ENCODE measurements at places on chromosomes 16 and 17.

DNA sequence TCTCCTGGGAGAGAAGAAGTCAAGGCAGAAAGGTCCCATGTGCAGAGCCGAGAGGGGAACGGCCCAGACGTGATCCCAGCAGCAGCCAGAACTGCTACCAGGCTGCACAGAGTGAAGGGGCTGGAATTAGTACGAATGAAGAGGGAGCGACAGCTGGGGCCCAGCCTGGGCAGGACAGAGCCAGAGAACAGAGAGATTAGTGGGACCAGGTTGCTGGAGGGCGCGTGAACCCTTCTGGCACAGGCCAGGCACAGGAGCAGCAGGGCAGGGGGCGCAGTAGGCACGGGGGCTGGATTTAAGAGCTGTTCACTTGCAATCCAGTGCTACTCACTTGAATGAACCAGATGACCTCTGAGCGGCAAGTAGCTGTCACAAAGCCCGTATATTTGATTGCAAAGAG lies 66.9 kb downstream of the PLXDC1 start:
- no peak for DNase-seq

DNA sequence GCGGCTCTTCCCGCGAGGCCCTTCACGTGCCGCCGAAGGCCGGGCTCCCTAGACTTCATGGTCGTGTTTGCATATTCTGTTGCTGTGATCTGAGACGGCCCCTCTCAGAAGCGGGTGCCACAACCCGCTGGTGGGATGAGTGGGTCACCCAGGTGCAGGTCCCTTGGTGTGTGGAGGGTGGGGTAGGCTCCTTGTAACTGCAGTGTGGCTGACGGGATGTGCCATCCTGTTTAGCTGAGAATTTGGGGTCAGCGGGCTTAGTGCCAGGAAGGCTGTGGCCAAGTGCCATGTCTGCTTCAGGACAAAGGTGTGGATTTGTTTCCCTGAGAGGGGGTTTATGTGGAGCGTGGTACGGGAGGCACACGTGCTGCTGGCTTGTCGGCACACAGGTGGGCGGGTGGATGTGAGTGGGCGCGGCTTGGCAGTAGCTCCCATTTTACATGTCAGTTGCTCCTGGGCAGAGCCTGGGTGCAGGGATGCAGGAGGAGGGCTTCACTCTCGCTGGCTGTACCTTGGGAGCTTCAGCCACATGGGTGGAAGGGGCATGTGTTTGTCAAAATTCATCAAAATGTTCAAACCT lies 9.2 kb upstream of the WFIKKN1 start:
- DNase-seq, result no peak

DNA sequence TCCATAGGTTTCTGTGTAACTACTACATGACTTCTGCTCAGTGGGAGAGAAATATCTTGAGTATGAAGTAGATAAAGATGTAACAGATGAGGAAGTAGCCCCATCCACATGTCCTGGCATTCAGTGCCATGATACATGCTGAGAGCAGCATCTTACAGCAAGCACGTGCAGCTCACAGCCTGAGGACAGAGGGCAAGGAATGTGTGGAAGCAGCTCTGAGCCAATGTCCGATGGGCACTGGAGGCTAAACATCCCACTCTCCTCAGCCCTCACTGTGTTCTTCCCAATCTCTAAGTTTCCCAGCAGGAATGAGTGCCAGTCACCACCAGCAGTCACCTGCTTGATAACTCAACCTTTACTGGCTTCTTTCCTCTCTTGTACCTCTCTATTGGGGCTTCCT lies 40.4 kb downstream of the CFDP1 start:
- no peak for DNase-seq

GRCh38 chr17:39402890-39403605 lies 1.6 kb upstream of the FBXL20 start:
- no peak for DNase-seq

- DNase-seq, result no peak
Observed at GRCh38 chr16:8655184-8655717, 19.2 kb upstream of the ABAT start.

DNA sequence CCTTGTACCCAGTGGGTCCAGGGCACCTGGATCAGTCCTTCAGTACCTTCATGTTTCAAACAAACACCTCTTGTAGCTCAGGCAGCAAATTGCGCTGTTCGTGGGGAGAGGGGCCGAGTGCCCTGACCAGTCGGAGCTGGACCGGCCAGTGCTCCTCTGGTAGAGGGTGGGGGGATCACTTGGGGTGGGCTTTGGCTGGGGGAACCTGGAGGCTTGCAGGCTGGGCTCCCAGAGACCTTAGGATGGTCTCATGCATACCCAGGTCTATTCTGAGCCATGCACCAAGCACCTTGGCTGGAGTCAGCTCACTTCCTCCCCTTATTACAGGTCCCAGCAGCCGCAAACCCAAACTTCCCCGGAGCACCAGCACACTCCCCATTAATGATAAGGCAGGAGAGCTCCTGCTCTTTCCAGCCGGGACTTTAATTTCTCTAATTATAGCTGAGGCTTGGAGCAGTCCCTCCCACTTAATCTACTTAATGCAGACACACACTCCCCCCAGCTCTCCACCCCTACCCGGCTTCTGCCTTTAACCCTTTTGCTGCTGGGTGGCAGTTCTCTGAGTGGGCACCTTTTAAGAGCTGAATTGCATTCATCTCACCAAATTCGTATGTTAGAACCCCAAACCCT lies 26.3 kb upstream of the MGAT5B start:
- DNase-seq, result no peak

DNA sequence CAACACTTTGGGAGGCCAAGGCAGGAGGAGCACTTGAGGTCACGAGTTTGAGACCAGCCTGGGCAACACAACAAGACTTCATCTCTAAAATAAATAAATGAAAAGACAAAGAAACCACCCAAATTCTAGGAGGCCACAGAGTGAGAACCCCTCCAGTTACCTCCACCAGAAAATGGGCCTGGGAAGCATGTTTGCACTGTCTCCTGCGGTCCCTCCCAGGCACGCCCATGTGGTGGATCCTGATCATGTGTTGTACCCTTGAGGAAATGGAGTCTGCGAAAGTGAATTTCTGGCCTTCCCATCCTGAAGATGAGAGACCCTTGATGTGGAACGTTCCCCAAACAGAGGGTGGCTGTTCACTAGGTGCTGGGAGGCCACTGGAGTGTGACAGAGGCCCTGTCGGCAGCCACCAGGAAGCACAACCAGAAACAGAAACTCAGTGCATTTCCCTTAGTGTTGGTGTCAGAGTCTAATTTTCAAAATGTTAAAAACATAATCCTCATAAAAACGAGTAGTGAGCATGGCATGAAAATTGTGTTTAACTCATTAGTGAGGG lies 19.2 kb upstream of the USP22 start:
- DNase-seq, result no peak

GRCh38 chr17:33712120-33712519 lies 419.0 kb upstream of the ASIC2 start:
- no peak for DNase-seq

DNA sequence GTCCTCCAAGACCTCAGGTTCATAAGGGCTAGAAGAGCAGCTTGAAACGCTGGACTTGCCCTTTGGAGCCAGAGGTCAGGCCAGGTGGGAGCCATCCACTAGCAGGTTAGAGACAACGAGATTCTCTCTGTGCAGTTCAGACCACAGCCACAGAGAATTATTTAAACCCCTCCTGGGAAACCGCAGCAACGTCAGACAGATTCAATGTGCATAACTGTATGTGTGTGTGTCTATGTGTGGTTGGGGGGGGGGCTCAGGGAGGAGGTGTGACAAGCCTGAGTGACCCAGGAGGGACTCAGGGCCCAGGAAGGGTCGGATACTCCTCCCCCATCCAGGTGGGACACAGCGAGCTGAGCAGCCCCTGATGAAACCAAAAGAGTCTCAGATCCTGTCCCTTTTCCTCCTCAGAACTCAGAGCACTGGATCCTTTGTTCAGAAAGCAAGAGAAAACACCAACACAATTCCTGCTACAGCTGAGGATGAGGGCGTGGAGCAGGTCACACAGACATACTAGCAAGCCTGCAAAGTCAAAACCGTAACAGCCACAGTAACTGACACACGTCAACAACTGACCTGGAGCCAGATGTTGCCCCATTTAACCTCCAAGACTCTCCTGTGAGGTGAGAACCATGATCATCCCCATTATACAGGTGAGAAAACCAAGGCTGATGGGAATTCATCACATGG lies 66.8 kb downstream of the XYLT1 start:
- DNase-seq, result no peak

DNA sequence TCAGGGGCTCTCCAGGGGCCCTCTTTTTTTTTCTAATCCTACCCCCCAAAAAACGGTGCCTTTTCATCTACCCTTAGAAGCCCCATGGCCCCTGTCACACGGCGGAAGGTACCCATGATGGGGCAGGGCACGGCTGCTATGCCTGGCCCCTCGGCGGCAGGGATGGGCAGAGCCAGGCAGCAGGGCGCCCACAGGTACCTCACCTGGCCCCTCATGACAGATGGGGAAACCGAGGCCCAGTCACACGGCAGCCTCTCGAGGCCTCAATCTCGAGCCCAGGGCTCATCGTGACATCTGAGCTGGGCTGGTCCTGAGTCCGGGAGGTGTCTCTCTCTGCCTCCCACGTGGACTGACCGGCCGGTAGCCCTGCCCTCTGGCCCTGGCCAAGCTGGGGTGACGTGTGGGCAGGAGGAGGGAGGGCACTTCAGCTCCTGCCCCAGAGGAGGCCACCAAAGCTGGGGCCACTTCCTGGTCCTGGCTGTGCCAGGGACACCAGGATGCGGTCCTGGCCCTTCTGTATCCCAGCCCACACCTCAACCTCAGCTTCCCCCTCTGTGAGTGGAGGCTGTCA lies 11.6 kb downstream of the TRAF7 start:
- no peak for DNase-seq

- DNase-seq, result no peak
Observed at GRCh38 chr17:15447928-15448579, 19.4 kb downstream of the CDRT4 start.

- no peak for DNase-seq
Observed at GRCh38 chr17:38728290-38728831, 1.8 kb upstream of the CISD3 start.

DNA sequence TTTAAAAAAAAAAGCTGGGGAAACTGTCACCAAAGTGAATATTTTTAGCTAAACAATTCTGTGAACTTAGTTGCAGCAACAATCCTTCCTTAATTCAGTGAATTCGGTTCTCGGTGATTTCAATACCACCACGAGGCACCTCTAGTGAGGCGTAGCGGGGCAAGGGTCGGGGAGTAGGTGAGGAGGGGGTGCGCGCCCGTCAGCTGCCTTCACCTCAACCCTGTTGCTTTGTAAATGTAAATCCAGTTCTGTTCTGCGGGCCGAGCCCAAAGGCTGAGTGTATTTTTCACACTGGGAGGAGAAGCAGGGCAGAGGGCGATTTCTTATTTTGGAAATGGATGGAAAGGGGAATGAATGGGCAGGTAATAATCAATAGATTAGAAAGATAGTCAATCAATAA lies 17.4 kb downstream of the SALL1 start:
- DNase-seq, result no peak

- DNase-seq, result no peak
Observed at GRCh38 chr17:36599546-36600250, 1.7 kb upstream of the MRM1 start.

- no peak for DNase-seq
Observed at GRCh38 chr17:73311428-73311780, 397 bp downstream of the CDC42EP4 start.

DNA sequence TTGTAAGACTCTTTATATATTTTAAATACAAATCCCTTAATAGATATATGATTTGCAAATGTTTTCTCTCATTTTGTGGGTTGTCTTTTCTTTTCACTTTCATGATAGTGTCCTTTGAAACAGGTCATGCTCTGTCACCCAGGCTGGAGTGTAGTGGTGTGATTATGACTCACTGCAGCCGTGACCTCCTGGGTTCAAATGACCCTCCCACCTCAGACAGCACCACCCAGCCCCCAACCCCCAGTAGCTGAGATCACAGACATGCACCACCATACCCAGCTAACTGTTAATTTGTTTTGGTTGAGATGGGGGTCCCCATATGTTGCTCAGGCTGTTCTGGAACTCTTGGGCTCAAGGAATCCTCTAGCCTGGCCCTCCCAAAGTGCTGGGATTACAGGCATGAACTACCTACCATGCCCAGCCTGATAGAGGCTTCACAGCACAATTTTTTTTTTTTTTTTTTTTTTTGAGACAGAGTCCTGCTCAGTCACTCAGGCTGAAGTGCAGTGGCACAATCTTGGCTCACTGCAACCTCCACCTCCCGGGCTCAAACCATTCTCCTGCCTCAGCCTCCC lies 18.5 kb upstream of the TMIGD1 start:
- no peak for DNase-seq

DNA sequence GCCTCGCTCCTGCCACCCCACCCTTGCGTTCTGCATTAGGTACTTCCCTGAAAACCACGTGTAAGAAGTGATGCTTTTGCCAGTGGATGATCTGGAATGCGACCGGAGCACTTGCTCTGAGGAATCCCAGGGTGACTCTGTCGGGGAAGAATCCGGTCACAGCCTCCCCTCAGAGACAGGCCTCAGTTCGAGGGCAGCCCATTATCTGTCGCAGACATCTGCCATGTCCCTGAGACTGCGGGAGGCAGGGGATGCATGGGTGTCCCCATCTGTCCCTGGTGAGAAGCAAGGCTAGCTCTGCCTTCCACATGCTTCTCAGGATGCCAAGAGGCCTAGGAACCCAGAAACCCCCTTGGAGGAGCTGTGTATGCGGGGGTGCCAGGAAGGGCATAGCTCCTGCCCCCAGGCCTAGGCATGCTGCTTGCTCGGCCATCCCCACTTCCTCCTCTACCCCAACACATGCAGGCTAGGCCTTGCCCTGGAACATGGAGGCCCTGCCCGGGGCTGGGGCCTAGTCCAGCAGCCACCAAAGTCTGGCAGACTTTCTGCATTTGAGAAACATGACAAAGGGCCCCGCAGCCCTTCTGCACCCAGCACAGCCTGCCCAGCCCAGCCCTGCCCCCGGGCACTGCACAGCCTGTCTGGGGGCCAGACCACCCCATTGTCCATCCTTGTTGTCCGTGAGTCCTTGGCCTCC lies 20.5 kb downstream of the MNT start:
- DNase-seq, result no peak

DNA sequence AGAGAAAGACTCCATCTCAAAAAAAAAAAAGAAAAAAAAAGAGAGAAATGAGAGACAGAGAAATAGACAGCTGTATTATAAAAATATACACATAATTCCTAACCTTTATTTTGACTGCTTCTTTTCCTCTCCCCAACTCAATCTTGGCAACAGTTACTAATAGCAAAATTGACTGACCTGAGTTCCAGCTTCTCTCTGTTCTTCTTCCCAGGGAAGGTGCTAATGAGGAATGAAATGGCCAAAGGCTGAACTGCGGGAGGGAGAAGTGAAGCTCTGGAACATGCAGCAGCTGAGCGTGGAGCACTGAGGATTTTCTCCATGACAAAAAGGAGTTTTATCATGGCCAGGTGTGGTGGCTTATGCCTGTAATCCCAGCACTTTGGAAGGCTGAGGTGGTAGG lies 25.2 kb upstream of the PRKCA start:
- DNase-seq, result no peak

DNA sequence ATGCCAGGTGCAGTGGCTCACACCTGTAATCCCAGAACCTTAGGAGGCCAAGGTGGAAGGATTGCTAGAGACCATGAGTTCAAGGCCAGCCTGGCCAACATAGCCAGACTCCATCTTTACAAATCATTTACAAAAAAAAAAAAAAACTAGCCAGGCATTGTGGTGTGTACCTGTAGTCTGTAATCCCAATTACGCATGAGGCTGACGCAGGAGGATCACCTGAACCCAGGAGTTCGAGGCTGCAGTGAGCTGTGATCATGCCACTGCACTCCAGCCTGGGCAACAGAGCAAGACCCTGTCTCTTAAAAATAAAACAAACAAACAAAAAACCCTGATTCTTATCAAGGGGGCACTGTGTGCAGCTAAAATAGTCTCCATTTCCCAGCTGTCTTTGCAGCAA lies 16.8 kb upstream of the HAP1 start:
- no peak for DNase-seq

- no peak for DNase-seq
Observed at GRCh38 chr16:60225541-60225940, 1491.4 kb upstream of the GOT2 start.

Measured in muscle of arm (tissue), 14 donors.